NCI-H1436 (cell line): ENCODE measurements at places on chromosomes 11 and 22.

GRCh38 chr11:26276798-26277424, 55.0 kb upstream of the ANO3 start:
- peak; percentile 15 for DNase-seq

GRCh38 chr11:82944198-82944597, 42.7 kb downstream of the DDIAS start:
- DNase-seq: no peak

DNA sequence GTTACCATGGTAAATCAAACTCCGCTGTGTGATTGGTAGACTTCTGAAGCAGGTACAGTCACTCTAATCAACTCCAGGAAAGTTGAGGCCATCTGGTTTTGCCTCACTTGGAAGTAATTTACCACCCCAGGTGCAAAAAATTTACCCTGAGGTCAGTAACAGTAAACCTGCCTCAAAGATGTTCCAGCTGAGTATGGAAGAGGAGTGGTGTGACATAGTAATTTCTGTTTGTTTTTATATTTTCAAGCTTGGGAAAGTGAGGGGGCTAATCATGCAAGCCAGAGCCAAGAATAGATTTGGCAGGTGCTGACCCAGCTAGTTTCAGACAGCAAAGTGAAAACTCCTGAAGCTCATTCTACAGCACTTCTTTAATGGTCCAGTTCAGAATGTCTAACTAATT, 691.6 kb downstream of the NTM start:
- no peak for DNase-seq

DNA sequence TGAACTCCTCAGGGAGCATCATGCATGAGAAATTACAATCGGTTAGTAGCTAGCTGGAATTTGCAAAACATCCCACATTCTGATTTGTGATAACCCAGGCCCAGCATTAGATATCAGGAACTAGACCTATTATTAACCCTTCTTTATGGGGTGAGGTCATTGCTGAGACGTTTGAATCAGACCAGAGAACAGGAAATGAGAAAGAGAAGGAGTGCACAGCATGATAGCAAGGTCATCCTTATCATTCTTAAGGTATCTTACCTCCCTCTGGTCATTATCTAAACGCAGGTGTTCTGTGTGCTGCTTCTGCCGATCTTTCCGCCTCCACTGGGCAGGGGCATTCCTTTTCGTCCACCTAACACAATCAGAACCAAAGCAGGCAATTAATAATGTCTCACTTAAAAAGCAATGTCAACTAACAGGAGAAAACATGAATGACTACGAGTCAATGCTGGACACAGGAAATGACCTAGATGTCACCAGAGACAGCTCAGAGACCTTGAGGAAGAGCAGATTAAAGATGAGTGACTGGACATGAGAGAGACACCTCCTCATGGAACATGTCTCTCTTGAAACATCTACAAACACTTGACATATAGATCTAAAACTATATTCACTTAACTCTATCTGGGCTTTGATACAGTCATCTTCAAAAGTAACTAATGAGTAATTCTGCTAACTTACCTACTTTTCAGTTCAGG, 78.3 kb upstream of the SCUBE2 start:
- no peak for DNase-seq

- no peak for DNase-seq
Observed at GRCh38 chr22:45381348-45381747, 32.1 kb downstream of the SMC1B start.

DNA sequence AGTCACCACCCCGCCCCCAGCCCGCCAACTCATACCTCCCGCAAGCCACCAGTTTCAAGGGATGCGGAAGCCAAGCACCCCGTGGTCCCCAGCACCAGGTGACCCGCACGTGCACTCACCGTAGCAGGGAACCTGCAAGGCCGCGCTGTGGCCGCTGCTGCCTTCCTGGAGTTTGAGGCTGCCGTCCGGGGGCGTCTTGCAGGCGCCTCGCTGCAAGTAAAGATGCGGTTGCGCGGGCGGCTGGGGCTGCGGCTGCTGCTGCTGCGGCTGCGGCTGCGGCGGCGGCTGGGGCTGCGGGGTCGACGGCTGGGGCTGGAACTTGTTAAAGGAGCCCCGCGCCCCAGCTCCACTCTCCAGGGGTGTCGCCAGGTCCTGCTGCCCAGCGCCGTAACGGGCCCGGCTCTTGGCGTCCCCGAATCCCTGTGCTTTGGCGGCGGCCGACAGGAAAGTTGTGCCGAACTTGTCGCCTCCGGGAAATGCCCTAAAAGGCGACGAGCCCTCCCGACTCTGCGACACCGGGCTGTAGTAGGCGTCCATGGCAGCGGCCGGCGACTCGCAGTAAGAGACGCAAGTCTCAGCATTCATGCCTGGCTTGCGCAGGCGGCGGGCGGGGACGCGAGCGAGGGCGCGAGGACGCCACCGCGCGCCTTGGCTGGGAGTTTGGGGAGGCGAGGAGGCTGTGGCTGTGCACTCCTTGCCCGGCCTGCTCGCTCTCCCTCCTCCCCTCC, at the start of gene ALX4:
Gene ALX4 (minus strand): TSS at position 662 of the 728 bp plus-strand sequence. CDS start 77 bp downstream, at position 585.
- DNase-seq: no peak

- DNase-seq: no peak
Observed at GRCh38 chr22:50347157-50347556, 4.0 kb downstream of the PPP6R2 start.
